ENCODE measurements at places on chromosomes 3 and 15.
A peak's percentile ranks its signal among the peaks of the same experiment; 100 is the strongest.

- no peak for DNase-seq
- no peak overlapping the region for H3K4me3 ChIP-seq
- no peaks in the 10 kb centered on the region for H3K4me1 ChIP-seq
- no peaks in the 10 kb centered on the region for H3K36me3 ChIP-seq
These were observed 3.7 kb upstream of the FAM107A start for GRCh38 chr3:58580826-58581327.

GRCh38 chr3:122533931-122534334 lies 19.2 kb upstream of the KPNA1 start:
- H3K27me3 ChIP-seq = no peaks in the 10 kb centered on the region
- no peaks in the 10 kb centered on the region for H3K36me3 ChIP-seq
- no peak overlapping the region for H3K27ac ChIP-seq
- DNase-seq = no peak
- no peak overlapping the region for H3K4me3 ChIP-seq
- H3K4me1 ChIP-seq = no peaks in the 10 kb centered on the region

DNA sequence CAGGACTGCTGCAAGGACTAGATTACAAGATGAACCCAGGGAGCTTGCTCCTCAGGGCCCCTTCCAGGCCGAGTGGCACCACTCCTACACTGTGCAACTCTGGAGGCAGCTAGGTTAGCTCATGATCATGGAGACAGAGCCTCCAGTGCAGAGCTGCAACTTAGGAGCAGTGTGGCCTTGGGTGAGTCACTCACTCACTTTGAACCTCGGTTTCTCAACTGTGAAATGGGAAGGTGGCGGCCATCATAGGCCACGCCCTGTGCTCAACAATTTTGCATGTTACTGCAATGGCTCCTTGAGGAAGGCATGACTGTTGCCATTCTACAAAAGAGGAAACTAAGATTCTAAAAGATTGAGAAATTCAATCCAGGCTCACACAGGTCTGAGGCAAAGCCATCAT lies 11.2 kb upstream of the CXCR6 start:
- no peak overlapping the region for H3K4me3 ChIP-seq
- H3K27me3 ChIP-seq = no peaks in the 10 kb centered on the region
- DNase-seq = peak; percentile 19
- no peaks in the 10 kb centered on the region for H3K4me1 ChIP-seq
- no peaks in the 10 kb centered on the region for H3K36me3 ChIP-seq

DNA sequence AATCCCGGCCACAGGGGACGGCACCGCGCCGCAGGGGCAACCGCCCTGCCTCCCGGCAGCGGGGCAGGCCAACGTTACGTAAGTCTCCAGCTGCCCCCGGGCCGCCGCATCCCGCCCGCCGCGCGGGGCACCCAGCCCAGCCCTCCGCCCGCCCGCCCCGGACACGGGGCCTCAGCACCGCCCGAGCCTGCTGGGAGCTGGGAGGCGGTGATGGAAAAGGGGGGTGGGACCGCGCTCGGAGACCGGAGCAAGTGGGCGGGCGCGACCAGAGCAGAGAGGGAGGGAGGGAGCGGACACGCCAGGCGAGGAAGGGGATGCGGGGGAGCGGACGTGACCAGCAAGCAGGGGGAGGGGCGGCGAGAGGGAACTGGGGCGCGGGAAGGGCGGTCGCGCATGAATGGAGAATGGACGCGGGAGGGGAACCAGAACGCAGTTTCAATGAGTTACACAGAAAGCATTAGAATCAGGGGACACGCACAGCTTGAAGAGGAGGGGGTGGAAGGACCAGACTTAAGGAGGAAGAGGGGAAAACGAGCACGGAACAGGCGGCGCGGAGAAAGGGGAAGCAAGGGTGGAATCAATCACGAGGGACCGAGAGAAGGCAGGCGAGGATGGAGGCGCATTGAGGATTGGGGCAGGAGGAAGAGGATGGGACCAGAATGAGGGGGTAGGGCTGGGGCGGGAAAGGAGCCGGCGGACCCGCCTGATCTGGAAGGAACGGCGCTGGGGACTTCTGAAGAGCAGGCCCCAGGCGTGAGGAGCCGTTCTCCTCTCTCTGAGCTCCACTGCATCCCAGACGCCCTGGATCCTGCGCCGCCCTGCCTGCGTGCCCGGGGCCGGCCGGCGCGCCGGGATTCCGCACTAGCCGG lies 559 bp downstream of the PKM start:
- DNase-seq = peak; percentile 92
- H3K27ac ChIP-seq = peak overlapping the region; percentile 98
- no peaks in the 10 kb centered on the region for H3K27me3 ChIP-seq
- no peaks in the 10 kb centered on the region for H3K36me3 ChIP-seq
- H3K4me1 ChIP-seq = peaks cover 18% of the 10 kb centered on the region
